ENCODE measurements at places on chromosomes 3 and 15.

GRCh38 chr3:155426524-155427230, 133.2 kb upstream of the STRIT1 start:
- no peak for DNase-seq

- no peak for DNase-seq
These were observed 95.9 kb downstream of the FLNB start for GRCh38 chr3:58104151-58104550.

- no peak for DNase-seq
These were observed 39.4 kb downstream of the ZPLD1 start for GRCh38 chr3:102474207-102474606.

DNA sequence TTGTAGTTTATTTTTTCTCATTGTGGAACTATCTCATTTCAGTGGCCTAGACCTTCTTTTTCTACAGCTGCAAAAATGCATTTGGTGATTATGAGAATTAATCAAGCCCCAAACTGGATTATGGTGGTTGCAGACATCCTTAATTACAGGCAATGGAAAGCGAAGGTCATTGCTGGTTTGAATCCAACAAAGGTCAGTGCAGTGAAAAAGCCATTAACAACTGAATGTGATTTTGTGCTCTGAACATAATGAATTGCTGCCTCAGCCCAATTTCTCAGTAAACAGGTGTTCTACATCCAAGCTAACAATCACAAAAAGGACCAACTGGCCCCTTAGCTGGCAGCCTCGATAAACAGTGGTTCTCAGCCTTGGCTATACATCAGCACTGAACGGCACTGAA, 260.1 kb upstream of the DPPA4 start:
- DNase-seq: no peak
